A549 treated with CpdA at 1 μM for 4 hours (cell line): ENCODE measurements at places on chromosomes 7 and 10. TPM values are rescaled to one million over a fixed set of nuclear protein-coding genes. Genes with fewer than 3 reads are reported as not detected.

The HKDC1 gene
- total RNA-seq = 17.3 to 24.6 TPM (median 19.4 TPM) in 5 replicates

The SLC37A3 gene
- total RNA-seq = 23.3 to 28.3 TPM (median 27.5 TPM) in 5 replicates

The OR2A42 gene
- total RNA-seq = not detected in 5 replicates

The FAM25G gene
- 1.1 to 2.6 TPM (median 1.4 TPM) in 4 of 5 replicates, not detected in the other for total RNA-seq

The GPR85 gene
- not detected in 5 replicates for total RNA-seq

The CNPY1 gene
- not detected in 5 replicates for total RNA-seq

The C10orf71 gene
- total RNA-seq = not detected in 5 replicates

The SLC18A2 gene
- 0.05 to 0.06 TPM (median 0.06 TPM) in 3 of 5 replicates, not detected in the others for total RNA-seq

The CYP26C1 gene
- total RNA-seq = not detected in 5 replicates

The CDK1 gene
- total RNA-seq = 83.6 to 107 TPM (median 92.5 TPM) in 5 replicates

The PLEKHS1 gene
- 0.02 to 0.13 TPM (median 0.07 TPM) in 4 of 5 replicates, not detected in the other for total RNA-seq

The R3HCC1L gene
- 14.7 to 17.7 TPM (median 15.6 TPM) in 5 replicates for total RNA-seq

The TYW1B gene
- 2.7 to 3.4 TPM (median 3.1 TPM) in 5 replicates for total RNA-seq
